ENCODE measurements at places on chromosomes 7 and 10.

- no peak for DNase-seq
Observed at GRCh38 chr7:123750389-123751230, 1.8 kb upstream of the WASL start.

DNA sequence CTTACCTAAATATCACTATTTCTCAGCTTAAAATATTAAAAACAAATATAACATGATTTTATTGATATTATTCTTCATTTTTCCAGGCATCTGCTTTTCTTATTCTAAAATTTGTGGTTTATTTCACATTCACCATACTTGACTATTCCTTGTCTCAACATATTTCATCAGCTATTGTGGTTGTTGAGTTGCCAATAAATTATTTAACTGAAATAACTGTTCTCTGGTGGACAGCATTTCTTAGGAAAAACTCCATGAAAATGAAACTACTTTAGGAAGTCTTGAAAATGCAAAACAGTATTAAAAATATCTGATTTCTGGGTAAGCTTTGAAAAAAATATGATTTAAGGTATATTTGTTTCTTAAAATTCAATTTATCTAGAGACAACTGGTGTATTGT is 122.9 kb upstream of the SEMA3A start:
- DNase-seq: no peak

DNA sequence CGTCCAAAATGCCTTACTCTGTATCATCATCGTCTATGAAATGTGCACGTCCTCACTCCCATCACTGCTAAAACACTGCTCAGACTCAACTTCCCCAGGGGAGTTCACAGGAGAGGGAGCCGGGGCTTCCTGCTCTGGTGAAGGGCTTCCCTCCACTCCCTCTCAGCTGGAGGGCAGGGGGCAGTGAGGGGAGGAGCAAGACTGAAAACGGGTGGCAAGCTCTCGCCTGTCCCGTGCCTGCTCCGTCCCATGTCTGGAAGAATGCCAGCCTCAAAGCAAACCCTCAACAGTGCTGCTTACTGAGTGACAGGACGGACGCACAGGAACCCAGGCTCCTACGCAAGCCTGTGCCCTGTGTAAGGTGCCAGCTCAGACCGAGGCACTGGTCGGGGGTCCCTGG is 25.1 kb downstream of the PRKAG2 start:
- DNase-seq: no peak

DNA sequence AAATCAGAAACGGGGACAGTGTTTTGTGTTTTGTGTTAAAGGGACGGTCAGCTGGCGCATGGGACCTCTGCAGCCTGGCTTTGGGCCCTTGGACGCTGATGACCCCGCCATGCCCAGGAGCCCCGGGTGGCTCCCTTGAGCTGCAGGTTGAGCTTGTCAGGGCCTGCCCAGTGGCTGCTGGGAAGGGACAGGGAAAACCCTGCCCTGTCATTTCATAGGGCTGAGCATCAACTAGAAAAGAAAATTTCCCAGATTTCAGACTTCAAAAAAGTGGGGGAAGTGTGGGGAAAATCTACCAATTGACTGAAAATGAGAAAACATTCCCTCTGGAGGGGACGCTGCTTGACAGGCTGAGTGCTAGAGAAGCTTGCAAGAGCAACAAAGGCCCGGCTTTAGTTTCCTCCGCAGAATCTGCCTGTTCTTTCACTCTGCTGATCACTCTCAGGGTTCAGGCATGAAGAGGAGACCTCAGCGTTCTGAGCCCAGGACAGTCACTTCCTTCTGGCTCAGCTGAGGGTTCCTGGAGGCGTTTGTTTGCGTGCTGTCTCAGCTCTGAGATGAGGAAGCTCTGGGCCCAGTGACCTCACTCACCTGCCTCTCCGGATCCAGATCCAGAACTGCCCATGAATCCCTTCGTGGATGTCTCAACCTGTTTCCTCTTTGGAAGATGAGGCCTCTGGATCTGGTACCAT is 18.6 kb upstream of the DNAJB6 start:
- DNase-seq: no peak

GRCh38 chr10:74027702-74028101 is 29.8 kb downstream of the VCL start:
- DNase-seq: no peak

- no peak for DNase-seq
Observed at GRCh38 chr7:69981646-69982045, 383.4 kb downstream of the AUTS2 start.

DNA sequence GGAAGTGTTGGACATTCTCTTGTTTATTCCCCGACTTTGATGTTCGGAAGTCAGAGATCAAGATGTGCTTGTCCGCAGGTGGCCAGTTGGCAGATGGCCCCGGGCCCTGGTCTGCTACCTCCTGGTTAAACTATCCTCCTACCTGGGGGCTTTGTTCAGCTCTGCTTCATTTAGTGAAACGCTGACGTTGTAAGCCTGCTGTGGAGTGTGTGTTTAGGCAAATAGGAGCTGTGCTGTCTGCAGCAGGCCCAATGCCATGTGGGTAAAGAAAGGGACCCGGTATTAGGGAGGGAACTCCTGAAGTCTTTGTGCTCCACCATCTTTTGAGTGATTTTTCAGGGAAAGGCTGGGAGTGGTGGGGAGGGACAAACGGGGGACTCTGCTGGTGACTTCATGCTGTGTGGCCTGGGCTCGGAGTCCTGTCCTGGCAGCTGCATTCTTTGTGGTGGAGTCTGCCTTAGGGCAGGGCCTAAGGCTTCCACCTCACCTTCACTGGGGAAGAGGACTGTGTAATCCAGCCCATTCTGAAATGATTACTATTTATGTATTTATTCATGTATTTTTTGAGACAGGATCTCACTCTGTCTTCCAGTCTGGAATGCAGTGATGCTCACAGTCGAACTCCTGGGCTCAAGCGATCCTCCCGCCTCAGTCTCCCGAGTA is 171.1 kb upstream of the KLF6 start:
- no peak for DNase-seq

DNA sequence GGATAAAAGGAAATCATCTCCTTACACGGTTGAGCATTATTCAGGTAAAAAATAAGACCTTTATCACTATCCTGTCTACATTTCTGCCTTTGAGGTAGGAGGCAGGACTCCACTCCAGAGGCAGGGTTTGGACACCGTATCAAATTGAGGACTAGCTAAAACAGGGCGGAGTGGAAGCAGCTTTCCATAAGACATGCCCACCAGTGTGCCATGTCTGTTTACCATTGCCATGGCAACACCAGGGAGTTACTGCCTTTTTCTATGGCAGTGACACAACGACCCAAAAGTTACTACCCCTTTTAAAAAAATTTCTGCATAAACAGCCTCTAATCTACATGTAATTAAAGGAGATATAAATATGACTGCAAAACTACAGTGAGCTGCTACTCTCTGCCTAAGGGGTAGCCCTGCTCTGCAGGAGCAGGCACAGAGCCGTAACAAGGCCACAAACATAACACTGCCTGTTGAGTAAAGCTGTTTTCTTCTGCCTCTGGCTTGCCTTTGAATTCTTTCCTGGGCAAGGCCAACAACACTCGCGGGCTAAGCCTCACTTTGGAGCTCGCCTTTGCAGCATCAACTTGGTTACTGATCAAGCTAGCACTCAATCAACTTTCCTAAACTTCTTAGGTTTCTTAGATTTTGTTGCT is 26.5 kb downstream of the DGKB start:
- no peak for DNase-seq

- no peak for DNase-seq
Observed at GRCh38 chr7:128791972-128792327, 182 bp downstream of the CCDC136 start.

DNA sequence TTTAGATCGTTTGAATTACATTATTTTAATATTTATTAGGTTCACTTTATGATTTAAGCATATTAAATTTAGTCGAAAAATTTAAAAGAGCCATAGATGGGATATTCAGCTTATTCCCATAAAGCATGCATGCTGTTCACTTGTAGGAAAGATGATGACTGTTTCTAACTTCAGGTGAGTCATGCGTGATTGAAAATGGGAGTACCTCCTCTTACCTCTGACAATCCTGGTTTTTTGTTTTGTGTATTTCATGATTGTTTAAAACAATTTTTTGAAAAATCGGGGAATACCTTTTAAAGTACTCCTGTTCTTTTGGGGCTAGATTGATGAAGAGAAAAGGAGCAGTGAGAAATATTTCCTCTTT is 1.4 kb downstream of the TNKS2 start:
- no peak for DNase-seq

DNA sequence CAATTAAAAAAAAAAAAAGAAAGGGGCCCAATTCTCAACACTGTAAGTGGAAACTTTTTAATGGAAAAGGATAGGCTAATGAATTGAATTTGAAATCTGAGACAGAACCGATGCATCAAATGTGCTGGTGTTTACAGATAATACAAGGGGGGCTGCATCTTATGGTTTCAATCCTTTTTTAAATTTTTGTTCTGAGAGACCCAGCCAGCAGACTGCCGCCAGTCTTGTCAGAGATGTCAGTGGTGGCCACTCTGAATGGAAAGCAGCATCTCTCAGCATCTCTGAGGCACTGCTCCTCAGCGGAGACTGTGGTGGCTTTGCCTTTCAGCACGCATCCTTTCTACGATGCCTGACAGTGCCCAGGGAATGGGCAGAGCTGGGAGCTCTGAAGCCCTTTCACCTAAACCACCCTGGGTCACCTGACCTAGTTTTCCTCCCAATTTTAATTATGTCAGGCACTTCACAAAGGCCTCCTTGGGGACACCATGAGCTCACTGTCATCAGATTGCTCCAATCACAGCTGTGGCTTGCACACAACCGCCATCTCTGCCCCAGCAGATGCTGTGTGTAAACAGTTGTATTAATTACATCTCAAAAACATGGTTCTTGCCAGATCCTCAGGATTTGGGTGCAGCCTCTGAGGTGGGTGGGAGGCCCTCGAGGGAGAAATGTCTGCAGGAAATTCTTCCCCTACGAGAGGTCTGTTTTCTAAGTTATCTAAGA is 81.2 kb downstream of the EGFR start:
- DNase-seq: no peak

DNA sequence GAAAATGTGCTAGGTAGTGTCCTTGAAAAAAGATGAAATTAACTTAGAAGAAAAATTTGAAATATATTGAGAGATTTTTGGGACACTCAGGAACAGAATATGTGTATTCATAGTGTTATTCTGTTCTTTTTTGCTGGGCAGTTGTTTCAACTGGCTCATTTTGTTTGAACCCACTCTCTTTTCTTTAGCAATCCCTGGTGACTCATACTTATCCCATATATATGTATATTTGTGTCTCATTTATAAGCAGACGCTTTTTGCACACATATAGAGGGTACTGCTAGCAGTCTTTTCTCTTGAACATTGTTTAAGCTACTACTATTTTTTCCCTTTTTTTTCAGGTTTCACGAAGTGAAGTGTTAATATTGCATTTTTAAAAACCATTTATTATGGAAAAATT is 1.9 kb downstream of the EXOC6 start:
- no peak for DNase-seq

- DNase-seq: no peak
Observed at GRCh38 chr10:44911081-44911540, at the start of gene TMEM72. Gene TMEM72 (plus strand): TSS chr10:44911337. CDS start chr10:44911513, 176 bp downstream.

DNA sequence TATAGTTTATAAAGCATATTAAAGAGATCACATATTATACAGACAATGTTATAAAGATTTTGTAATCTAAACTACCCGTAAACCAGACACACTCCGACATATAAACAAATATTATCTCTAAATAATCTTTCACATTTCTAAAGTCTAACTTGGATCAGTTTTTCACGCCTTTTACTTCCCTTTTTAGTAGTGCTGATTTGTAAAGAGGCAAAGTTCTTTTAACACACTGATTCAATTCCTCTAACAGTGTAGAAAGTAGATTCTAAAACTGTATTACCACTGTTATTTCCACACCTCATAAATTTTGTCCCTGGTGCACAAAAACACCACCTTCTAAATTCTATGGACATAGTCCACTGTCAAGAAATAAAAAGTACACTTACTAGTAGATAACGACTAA is 230.9 kb downstream of the DOCK4 start:
- DNase-seq: no peak

- no peak for DNase-seq
Observed at GRCh38 chr10:70618663-70619062, 16.1 kb upstream of the PRF1 start.

DNA sequence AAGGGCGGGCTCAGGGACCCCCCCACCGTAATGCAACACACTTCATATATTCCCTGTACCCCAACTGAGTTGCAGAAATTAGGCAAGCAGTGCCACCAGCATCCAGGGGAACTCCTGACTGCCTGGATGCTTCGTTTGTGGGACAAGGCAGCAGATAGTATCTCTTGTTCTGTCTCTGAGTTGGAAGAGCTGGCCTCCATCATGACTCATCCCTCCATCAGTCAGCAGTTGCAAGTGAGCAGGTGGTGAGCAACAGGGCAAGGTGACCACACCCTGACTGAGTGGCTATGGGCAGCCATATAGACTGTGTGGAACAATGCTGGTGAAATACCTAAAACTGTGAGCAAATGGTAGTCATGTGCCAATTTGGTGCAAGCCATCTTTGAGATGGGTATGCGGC is 22.8 kb upstream of the ADAMTS14 start:
- no peak for DNase-seq

- no peak for DNase-seq
Observed at GRCh38 chr10:118259288-118259906, 82.7 kb downstream of the FAM204A start.

- no peak for DNase-seq
Observed at GRCh38 chr10:44301781-44302355, 83.0 kb downstream of the CXCL12 start.

- no peak for DNase-seq
Observed at GRCh38 chr10:86965986-86966654, 2.2 kb upstream of the ADIRF start.

All from activated T-helper 1 cell treated with Interleukin-2 at 50 U/mL for 16 hours (primary cell).